ENCODE measurements at places on chromosomes 13 and 19.

DNA sequence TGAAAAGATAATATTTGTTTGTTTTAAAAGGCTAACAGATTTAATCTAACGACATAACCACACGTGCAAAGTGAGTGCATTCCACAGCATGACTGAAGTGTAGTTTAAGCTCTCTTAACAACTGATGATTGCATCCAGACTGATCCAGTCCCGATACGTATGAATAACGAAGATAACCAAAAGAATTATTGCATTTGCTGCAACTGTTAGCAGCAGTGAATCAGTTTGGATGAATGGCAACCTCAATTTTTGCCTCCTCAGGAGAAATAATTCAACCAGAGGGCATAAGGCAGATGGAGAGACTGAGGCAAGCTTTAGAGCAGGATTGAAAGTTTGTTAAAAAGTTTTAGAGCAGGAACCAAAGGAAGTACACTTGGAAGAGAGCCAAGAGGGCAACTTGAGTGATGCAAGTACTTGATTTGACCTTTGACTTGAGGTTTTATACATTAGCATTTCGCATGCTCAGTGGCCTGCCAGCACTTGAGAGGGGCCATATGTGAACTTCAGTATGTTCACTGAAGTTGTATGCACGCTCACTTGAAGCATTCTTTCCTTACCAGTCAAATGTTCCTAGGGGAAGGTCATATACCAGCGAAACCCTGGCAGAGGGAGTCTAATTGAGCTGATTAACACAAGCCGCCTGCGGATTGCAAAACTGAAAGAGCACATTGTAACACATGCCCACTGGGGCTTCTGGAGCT, 835.0 kb upstream of the PCDH20 start:
- DNase-seq = no peak

DNA sequence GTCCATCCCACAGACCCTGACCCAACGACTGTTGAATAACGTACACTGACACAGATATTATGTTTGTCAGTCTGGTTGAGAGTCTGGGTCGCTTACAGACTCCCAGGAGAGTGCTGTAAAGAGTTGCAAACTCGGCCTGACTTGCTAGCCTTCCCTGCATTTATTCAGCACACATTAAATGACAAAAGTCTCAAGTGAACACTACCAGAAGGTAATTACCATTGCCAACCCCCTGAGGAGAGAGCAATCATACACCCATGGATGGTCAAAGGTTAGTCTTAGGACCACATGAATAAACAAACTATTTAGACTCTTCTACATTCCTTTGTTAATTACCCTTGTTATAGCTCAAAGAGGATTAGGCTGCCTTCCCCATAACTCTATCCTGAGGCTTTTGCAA, 1048.6 kb downstream of the PCDH17 start:
- no peak for DNase-seq

DNA sequence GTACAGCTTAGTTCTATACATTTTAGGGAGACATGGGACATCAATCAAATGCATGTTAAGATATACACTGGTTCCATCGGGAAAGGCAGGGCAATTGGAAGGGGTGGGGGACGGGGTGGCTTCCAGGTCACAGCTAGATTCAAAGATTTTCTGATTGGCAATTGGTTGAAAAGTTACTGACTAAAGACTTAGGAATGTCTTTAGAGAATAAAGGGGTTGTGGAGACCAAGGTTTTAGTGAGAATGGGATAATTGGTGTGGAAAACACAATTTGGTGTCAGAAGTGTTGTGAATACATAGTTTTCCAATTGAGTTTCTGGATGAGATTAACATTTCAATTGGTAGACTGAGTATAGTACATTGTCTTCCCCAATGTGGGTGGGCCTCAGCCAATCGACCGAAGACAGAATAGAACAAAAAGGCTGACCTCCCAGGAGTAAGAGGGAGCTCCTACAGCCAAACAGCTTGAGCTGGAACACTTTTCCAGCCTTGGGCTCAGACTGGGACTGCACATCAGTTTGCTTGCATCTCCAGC, 988 bp upstream of the CCDC169 start:
- DNase-seq = no peak

DNA sequence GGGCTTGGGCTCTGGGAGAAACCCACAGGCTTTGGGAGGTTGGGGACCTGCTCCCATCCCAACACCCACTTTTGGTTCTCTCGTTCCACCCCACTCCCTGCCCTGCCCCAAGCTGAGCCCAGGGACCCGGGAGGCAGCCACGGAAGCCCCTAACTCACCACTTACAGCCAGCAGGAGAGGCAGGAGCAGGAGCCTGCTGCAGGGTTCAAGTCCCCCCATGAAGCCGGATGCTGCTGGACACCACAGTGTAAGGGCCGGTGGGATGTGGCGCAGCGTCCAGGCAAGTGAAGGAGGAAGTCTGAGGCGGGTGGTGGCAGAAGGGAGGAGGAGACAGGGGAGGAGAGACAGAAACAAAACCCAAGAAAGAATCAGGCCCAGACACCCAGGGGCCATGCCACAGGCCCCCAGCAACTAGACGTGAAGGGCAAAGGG, at the start of gene TYROBP:
Gene TYROBP, minus strand, starts transcription at position 286 of the 432 bp plus-strand sequence. Its CDS starts 67 bp downstream, at position 219.
- DNase-seq = no peak

- no peak for DNase-seq
Observed at GRCh38 chr19:30997222-30997621, 352.0 kb downstream of the TSHZ3 start.

- DNase-seq = no peak
Observed at GRCh38 chr19:51724543-51724942, 752 bp upstream of the HAS1 start.

DNA sequence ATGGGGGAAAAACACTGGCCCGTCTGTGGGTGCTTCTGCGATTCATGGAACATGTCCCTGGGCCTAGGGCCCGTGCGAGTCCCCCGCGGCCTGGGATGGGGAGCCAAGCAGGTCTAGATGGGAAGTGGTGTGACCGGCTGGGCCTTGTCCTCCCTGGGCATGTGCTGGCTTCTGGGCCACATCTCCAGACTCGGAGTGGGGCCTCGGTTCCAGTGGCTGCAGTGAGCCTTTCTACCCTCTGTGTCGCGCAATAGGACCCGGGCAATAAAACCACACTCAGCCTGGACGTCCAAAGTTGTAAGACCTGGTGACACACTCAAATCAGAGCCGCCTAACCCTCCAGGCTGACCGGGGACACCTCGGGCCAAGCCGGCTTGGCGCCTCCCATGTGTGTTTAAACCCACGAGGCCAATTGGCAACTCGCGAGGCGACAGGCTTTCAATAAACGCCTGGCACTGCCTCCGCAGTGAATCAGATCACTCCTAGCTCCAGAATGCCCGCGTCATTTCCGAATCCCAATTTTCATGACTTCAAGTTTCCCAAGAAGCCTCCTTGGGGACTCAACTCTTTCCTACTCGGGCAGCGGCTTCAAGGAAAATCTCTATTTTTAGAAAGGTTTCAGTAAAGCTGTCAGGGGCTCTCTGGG, 57.3 kb downstream of the KLF2 start:
- DNase-seq = no peak

GRCh38 chr13:44280456-44280855, 93.2 kb upstream of the SERP2 start:
- DNase-seq = no peak

DNA sequence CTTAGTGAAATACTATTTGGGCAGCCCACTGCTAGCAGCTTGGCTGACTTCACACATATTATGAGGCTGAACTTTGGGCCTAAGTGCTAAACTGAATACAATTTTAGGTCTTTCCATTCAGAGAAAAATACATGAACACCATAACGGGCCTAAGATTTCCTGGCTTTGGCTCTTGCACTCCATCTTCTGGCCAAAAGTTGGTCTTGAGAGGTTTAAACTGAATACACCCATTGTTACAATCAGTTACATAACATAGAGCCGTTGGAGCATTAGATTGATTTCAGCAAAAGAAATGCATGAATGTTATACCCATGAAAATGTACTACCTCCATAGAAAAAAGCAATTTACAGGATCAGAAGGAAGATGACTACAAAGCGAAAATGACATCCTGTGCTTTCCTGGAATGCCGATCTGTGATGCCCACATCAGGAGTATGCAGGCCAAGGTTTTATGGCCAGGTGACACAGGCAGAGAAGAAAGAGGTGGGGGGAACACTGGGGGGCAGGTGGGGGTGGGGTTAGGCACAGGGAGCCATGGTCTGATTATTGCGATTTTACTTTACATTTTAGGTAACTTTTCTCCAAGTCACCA, 11.1 kb upstream of the SHISA2 start:
- peak; percentile 50 for DNase-seq

DNA sequence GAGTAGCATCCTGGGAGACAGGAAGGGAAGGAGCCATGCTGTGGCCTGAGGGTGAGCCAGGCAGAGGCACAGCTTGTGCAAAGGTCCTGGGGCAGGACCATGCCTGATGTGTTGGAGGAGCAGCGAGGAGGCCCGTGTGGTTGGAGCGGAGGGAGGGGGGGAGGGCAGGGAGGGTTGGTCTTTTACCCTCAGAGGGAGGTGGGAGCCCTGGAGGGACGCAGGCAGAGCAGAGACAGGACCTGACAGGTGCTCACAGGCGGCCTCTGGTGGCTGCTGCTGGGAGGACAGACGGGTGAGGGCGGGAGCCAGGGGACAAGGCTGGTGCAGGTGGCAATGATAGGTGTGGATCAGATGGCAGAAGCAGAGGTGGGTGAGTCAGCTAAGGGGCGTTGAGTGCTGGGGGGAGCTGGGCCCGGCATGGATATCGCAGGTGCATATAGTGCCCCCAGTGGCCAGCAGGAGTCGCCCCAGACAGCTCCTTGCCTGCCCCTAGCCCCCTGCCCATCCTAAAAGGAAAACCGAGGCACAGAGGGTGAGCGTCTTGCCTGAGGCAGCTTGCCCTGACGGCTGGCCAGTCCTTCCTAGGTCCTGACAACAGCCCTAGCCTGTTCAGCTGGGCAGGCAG, 9.8 kb upstream of the GNA15 start:
- peak; percentile 86 for DNase-seq

GRCh38 chr19:42116308-42117075, 15.8 kb downstream of the POU2F2 start:
- DNase-seq = no peak

DNA sequence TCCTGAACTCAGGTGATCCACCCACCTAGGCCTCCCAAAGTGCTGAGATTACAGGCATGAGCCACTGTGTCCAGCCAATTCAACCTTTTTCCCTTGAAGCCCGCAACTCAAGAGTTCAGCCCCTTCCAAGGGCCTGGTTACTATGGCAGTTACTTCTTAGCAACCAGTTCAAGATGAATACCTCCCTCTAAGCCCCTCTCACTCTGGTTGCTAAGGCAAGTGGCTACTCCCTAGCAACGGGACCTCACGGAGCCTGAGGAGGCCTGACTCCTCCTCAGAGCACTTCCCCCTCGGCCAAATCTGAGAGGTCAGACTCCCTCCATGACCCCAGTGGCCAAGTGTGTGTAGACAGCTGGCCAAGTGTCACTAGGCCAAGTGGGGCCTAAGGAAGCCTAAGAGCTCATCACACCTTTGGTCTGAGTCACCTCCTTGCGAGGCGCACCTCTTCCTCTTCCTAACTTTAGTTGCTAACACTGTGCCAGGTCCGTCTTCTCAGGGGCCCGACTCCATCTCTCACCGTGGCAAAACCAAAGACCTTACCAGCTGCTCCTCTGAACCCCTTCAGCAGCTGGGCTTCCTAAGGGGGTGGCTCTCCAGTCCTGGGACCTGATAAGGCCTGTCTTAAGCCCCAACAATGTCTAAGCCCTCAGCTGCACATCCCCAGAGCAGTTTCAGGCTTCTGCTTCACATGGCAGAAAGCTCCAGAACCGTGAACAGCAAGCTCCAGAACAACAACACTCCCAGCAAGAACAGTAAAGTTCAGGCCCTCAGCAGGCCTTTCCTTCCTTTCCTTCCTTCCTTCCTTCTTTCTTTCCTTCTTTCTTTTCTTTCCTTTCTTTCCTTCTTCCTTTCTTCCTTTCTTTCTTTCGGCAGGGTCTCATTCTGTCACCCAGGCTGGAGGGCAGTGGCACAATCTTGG, 9.6 kb downstream of the CD37 start:
- DNase-seq = no peak

Data from activated CD4-positive, alpha-beta T cell treated with anti-CD3 and anti-CD28 coated beads, Interleukin-2, Interleukin-6, amounts not matched to agents 100 ng/mL and 50 ng/mL, durations not matched to agents 16 hours and 8 hours (primary cell).